Activated gamma-delta T cell treated with Interleukin-2 at 50 U/mL for 16 hours (primary cell): ENCODE measurements at places on chromosomes 1 and 21.

GRCh38 chr21:31443736-31444521 is 99.9 kb upstream of the TIAM1 start:
- DNase-seq: peak; percentile 25

DNA sequence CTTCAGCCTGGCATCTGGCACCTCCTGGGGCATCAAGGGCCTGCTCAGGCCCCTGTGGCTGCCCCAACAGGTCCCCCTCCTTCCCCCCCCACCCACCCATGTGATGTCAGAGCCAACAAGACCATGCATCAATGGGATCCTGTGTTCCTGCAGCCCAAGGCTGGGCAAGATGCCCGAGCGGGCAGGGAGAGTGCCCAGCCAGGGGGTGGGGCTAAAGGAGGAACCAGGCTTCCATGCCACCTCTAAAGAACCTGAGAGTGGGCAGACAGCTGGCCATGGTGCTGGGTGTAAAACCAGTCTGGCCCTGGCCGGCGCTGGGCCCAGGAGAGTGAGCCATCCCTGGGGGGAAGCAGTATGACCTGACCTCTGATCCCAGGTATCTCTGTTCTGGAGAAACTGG is 7.6 kb downstream of the COL16A1 start:
- DNase-seq: no peak

GRCh38 chr1:9510130-9510529 is 29.1 kb upstream of the SLC25A33 start:
- DNase-seq: no peak

DNA sequence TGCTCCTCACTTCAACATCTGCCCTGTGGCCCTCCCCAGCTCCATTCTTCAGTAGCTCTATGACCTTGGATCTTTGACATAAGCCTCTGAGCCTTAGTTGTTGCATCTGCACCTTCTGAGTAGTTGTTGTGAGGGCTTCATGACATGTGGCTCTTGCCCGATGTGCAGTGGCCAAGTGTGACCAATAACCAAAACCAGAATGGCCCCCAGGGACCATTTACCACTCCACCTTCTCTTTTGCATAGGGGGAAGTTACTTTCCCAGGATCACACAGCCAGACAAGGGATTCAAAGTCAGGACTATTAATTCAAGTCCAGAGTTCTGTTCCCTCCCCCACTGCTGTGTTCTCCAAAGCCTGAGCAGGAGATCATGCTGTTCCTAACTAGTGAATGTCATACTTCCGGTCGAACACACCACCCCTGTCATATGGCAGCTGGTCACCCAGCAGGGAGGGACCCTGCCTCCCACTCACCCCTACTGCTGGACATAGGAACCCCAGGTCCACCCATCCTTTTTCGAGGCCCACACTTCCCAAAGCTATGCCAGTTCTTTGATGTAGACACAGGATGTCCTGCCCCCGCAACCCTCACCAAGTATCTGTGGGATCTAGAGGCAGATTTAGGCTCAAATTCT is 4.0 kb downstream of the FGR start:
- no peak for DNase-seq

- no peak for DNase-seq
Measured at GRCh38 chr1:3685906-3686305, 33.6 kb downstream of the TP73 start.

GRCh38 chr1:1858382-1859086 is 32.4 kb downstream of the GNB1 start:
- DNase-seq: peak; percentile 10

DNA sequence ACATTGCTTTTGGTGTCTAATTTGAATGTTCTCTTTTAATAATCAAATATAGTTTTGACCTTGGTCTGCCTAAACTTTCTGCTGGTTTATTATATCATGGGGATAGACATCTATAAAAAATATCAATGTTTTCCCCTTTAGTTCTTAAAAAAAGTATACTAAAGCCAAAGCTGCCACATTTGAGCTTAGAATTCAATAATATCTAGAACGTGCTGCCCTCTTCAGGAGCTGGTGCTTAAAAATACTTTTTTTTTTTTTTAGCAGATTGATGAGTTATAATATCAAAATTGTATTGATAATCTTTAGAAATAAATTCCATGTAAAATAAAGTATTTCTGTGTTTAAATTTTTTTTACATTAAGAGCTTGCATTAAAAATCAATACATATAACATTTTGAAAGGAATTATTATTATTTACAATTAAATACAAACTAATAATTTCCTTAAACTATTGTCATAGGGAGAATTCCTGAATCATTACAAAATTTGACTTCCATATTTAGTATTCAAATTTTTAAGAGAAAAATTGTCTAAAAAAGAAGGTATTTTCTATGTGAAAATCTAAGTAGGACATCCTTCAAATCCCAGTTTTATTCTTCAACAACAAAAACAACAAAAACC is 40.1 kb upstream of the ADGRL2 start:
- no peak for DNase-seq

DNA sequence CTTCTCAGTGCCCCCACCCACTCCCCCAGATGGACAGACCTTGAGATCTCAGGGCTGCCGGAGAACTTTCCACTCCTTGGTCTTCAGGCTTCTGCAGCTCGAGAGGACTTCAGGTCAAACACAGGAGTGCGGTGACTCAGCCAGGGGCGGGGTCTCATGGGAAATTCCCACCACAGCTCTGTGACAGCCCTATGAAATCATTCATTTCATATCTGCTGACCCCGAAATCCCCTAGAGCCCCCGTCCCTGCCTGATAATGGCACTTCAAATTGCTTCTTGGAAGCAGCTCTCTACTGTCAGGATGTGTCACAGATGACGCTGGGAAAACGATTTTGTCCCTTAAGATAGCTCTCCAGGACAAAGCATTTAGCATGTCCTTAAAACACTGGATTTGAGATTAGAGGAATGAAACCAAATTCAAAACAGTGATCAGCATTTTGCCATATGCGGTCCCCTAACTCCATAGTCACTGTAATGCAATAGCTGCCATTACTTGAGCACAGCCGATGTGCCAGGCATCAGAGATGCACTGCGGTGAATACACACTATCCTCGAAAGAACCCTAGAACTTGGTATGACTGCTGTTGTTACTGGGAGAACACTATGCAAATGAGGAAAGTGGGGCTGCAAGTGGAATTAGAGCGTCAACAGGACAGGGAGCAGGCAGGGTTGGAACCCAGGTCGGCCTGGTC is at the start of gene TNFRSF9:
Gene TNFRSF9, minus strand, starts transcription at position 95 of the 692 bp plus-strand sequence. CDS start 845 bp downstream, outside the sequence.
- peak; percentile 40 for DNase-seq

DNA sequence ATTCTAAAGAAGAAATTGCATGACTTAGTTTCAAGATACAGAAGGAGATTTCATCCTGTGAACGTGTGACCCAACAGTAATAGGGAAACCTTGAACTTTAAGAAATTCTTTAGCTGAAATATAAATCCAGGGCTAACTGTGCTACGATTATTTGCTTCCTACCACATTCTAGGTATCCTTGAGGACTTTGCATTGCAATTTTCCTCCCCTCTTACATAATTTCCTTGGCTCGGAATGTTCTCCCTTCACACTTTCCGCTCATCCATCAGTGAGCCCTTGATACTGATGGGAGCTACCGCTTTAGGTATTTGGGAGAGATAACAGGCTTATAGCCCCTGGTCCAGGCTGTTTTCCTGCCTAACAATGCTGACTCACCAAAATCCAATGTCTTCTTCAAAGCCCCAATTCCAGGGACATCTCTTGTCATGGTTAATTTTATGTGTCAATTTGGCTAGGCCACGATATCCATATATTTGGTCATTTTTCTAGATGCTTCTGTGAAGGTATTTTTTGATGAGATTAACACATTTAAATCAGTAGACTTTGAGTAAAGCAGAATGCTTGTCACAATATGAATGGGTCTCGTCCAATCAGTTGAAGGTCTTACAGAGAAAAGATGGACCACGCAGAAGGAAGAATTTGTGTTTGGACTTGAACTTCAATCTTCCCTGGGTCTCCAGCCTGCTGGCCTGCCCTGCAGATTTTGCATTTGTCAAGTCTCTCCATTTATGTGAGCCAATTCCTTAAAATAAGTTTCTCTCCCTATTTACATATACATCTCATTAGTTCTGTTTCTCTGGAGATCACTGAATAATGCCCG is 121.2 kb downstream of the PTPN14 start:
- DNase-seq: no peak

DNA sequence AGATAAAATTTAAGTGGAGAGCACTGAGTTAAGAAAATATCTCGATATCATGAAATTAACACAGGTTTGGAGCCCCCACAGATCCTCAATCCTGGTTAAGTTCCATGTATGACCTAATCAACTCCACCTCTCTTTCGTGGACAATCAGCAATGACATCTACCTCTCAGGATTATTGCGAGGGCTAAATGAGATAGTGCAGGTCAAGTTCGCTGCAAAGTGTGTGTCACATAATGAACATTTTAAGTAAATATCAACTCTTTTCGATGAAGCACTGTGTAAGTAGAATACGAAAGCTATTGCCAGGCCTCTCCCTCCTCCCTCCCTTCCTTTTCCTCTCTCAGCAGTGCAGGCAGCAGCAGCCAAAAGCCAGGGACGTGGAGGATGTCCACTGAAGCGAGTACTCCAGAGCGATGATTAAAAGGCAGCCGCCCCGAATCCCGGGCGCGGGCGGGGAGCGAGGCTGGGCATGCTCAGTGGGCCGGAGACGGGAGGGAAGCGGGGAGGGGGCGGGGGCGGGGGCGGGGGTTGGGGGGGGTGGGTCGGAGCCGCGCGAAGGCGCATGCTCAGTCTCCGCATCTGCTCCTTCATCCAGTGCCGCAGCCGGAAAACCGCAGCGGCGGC is at the start of gene CAMSAP2:
Gene CAMSAP2, plus strand, starts transcription at position 567 of the 622 bp plus-strand sequence. CDS start 935 bp downstream, outside the sequence.
- peak; percentile 29 for DNase-seq

DNA sequence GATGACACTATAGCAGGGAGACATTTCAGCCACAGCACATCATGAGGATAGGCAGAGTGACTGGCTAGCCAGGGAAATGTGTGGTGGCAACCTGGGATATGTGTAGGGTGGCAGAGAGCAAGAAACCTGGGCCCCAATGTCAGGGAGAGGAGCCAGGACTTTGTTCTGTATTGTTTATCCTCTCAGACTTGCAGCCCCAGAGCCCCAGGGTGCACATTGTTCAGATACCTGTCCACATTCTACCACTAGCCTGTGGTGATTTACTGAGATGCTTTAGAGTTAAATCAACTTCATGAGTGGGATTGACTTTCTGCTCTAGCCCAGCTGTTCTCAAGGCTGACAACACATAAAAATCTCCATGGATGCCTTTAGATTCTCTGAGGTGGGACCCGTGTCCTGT is 61.5 kb downstream of the MAB21L3 start:
- no peak for DNase-seq

GRCh38 chr1:225848030-225848955 is 33.9 kb downstream of the TMEM63A start:
- peak; percentile 63 for DNase-seq

GRCh38 chr1:227759341-227760300 is 24.4 kb downstream of the SNAP47 start:
- no peak for DNase-seq

DNA sequence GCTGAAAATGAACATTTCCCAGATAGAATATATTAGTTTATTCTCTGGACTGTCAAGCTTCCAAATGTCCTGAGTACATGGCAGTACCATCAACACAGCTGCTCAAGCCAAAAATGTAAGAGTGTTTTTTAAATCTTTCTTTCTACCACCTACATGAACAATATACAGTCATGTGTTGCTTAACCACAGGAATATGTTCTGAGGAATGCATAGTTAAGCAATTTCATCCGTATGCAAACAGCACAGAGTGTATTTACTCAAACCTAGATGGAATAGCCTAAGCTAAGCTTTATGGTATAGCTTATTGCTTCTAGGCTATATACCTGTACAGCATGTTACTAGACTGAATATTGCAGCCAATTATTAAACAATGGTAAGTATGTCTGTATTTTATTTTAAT is 561.9 kb upstream of the ADGRL4 start:
- no peak for DNase-seq

- no peak for DNase-seq
Measured at GRCh38 chr1:79859212-79859948, 852.9 kb upstream of the ADGRL4 start.

- peak; percentile 83 for DNase-seq
Measured at GRCh38 chr1:15834406-15835204, 12.9 kb upstream of the SPEN start.

GRCh38 chr1:90400131-90400530 is 317.0 kb downstream of the BARHL2 start:
- no peak for DNase-seq

GRCh38 chr1:52569449-52570210 is 16.7 kb upstream of the TUT4 start:
- no peak for DNase-seq

- DNase-seq: no peak
Measured at GRCh38 chr21:34967509-34968289, 81.4 kb downstream of the RUNX1 start.

DNA sequence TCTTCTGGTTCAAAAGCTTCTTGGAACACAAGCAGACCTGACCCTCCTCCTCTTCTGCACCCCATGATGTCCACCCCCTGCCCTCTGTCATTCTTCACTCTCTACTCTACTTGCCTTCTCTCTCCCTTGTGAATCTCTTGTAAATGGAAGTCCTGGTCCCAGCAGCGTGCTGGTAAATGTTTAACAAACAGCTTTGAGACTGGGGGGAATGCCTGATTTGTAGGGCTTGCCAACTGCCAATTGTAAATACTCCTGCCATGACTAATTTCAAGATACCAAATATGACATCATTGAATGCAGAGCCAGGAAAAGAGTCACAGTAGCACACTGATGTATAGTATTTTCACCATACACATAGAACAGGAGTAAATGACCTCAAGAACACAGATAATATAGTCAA is 40.9 kb upstream of the LRRN2 start:
- no peak for DNase-seq

- no peak for DNase-seq
Measured at GRCh38 chr1:77594366-77595112, 87.9 kb downstream of the ZZZ3 start.

DNA sequence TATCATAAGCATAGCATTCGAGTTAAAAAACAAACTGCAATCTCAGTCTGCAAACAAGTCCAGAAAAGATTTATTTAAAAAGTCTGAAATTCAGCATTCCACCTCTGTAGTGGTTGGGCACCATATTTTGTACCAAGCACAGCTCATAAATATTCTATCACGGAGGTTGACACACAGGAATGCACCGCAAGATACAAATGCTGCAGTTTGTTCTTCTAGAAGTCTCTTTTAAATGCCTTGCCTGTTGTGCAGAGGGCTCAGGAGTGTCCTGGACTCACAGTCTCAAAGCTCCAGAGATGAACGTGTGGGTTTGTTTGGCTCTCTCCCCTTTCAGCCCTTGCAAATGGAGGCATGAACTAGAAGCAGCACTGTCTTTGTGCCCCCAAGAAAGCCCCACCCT is 212.4 kb upstream of the USP24 start:
- no peak for DNase-seq
